ENCODE measurements at places on chromosomes 4 and X.

- DNase-seq, result no peak
Observed at GRCh38 chrX:20311505-20311904, 44.8 kb upstream of the RPS6KA3 start.

GRCh38 chr4:182101618-182102017 is 141.6 kb upstream of the TENM3 start:
- no peak for DNase-seq

DNA sequence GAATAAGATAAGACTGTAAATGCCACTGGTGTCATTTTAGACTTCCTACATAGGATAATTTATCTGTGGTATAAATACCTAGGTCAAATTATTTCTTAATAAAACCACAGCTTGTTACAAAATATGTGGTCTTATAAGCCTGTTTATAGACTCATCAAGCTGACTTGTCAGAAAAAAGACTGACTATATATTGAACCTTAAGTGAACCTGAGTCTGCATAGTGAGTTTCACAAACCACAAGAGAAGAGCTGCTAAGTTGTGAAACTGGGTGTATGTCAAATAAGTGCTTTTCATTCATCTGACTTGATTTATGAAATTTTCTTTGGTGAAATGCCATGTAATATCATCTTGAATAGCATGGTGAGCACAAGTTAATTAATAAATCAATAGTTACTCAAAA is 48.4 kb upstream of the TMPRSS11A start:
- no peak for DNase-seq

DNA sequence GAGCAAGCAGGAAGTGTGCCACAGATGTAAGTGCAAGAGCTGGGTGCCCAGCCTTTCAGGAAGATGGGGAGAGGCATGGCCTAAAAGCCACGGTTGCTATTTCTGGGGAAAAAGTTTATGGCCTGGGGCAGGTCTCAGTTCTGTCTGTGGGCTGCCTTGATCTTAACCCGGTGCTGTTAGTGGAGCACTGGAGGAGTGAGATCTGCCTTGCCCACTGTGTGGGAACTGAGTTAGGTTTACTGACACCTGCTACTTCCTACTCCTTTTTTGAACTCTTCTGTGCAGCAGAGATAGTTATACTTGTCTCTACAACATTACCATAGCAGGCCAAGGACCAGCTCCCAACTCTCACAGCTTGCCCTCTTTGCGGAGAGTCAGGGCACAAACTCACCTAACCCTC is 76.5 kb downstream of the ITM2A start:
- DNase-seq, result no peak

DNA sequence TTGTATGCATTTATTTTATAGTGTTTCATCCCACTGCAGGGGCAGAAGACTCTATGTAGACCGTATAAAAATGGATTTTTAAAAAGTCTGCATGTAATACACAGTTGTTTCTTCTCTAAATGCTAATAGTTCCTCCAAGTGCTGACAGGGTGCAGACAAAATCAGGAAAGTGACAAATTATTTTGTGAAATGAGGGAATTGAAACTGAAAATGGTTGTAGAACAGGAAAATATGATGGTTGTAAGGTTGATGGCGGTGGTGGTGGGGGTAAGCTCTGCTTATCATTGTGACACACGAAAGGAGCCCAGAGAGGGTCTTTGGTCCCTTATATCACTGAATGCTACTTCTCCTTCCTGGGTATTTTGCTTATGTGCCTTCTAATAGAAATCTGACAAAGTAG is 4.3 kb downstream of the IL15 start:
- DNase-seq, result no peak

DNA sequence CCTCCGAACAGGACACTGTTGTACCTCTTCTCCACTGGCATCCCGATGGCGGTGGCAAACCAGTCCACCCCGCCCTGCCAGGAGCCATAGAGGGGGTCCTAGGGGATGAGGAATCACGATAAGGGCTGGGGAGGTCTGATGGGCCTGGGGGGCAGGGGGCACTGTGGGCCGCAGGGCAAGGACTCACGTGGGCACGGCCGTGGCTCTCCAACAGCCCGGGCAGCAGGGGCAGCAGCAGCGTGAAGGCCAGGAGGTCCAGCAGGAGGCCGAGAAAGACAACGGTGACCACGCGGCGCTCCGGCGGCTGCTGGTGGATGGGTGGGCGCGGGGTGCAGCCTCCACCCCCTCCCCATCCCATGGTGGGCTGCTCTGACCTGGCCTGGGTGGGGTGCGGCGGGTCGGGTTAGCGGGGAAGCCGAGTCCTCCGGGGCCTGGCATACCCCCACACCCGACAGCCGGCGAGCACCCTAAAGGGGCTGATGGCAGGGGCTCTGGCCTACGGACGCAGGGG is 29.6 kb downstream of the NOP14 start:
- DNase-seq, result no peak

- no peak for DNase-seq
Observed at GRCh38 chrX:47181301-47181700, 12.3 kb upstream of the UBA1 start.

DNA sequence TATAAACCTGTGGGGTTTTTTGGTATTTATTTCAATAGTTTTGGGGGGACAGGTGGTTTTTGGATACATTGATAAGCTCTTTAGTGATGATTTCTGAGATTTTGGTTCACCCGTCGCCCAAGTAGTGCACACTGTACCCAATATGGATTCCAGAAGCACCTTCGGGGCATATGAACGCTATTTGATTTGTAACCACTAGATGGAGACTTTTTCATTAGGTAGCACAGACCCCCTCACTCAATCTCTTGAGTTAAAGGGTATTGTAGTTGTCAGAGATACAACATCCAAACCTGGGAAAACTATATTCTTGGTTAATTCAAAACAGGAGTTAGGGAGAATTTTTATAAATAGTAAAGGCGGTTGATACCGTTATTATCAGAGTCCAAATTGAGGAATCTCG is 79.8 kb downstream of the SPANXN3 start:
- no peak for DNase-seq

DNA sequence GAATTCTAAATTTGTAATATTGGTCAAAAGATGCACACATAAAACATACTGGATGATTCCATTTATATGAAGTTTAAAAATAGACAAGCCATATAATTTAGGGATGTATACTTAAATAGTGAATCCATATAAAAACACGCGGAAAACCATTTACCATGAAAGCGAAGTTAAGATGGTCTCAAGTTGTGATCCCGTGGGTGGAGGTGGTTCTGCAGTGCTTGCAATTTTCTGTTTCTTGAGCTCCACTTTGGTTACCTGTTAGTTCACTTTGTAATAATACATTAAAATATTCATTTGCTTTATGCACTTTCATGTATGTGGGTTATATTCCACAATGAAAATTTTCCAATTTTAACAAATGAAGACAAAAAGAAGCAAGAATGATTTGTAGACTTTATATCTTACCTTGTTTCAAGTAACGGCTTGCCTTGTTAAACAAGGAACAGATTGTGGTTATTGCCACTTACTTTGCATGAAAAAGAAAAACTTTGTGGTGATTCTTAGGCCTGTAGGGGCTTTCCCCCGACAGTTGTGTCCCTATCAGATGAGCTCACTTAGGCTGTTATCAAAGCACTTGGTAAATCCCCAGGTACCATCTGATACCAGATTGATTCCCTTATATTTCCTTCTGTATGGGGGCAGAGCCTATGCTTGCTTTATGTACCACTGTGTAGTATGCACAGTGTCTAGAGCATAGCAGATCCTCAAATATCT is 12.2 kb downstream of the UCP1 start:
- DNase-seq, result no peak

Measured in stimulated activated CD4-positive, alpha-beta T cell treated with anti-CD3 and anti-CD28 coated beads, Interleukin-1b, Interleukin-23, amount 100 ng/mL, for 4 hours (primary cell).